Aortic smooth muscle cell (primary cell): ENCODE measurements at places on chromosomes 2 and 18. TPM values are rescaled to one million over a fixed set of nuclear protein-coding genes. Genes with fewer than 3 reads are reported as not detected.

The UGT1A10 gene
- total RNA-seq, result not detected in 2 replicates

The L3MBTL4 gene
- total RNA-seq, result under 0.01 TPM in 1 of 2 replicates, not detected in the other

The SMYD1 gene
- total RNA-seq, result not detected in 2 replicates

The B4GALT6 gene
- total RNA-seq, result 0.92 and 2.0 TPM in 2 replicates

The TMEM182 gene
- total RNA-seq, result 0.68 and 1.2 TPM in 2 replicates

The BMP10 gene
- not detected in 2 replicates for total RNA-seq

The IRS1 gene
- 6.2 and 9.4 TPM in 2 replicates for total RNA-seq

The ASPRV1 gene
- 0.31 and 0.53 TPM in 2 replicates for total RNA-seq

The PPP4R3B gene
- total RNA-seq, result 39.2 and 43.3 TPM in 2 replicates

The ELMOD3 gene
- 14.7 and 14.8 TPM in 2 replicates for total RNA-seq

The PLCL1 gene
- total RNA-seq, result 18.6 and 40.2 TPM in 2 replicates

The TMEM200C gene
- 0.06 TPM in 1 of 2 replicates, not detected in the other for total RNA-seq
